ELR (cell line): ENCODE measurements at places on chromosomes 5 and 9.

DNA sequence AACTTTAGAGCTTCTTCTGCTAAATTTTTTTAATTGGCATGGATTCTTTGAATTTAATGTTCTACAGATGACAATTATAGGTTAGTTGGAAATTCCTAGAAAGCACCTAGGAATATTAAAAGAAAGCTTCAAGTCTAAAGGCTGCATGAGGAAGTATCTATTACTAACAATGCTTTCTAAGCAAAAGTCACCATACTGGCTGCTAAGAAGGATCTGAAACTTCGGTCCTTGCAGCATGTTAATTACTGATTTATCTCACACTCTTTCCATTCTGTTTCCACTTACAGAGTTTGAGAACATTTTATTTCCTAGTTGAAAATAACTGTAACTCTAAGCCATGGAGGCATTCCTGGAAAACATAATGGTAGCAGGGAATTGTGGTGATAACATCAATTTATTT, 8.4 kb downstream of the SEMA6A start:
- no peak for DNase-seq

GRCh38 chr5:167800427-167800826, 491.0 kb upstream of the WWC1 start:
- DNase-seq, result no peak

DNA sequence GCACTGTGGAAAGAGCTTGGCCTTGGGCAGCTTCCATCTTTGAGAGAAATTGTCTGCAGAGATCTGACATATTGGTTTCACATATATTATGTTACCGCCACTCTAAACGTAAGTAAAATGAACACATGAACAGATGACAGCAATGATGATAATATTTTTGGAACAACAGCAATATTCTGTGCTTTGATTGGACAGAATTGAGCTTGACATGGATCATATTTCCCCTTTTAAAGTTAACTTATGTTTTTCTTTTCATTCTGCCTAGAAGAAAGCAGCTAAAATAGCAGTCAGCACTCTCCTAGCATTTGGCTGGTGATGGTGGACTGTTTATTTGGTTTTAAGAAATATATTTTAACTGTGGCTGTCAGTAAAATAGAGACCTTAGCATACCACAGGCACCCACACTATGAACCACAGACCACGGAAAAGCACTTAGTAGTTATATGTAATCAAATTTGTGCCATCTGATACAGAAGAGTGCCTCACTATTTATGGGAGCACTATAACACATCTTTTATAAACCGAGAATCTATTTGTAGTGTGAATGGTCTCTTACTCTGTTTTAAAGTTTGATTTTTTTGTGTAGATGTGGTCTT, 1.8 kb upstream of the CFAP95 start:
- no peak for DNase-seq

DNA sequence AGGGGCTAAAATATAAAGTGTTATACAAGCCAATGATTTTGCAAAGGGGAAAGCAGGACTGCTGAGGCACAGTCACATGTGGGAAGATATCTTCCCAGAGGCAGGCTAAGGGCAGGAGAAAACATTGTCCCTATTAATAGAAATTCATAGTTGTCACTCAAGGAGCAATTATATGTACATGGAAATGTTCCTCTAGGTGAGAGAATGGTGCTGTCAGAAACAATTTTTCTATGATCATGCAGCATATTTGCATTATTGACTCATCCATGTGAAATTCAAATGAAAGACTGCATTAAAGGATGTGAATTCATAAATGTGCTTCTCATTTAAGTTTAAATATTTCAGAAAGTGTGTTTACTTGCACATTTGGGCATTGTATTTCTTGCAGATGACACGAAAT, 775.9 kb upstream of the CDH9 start:
- DNase-seq, result no peak

- DNase-seq, result peak; percentile 22
Observed at GRCh38 chr9:30075451-30076199, 2308.8 kb upstream of the ACO1 start.

DNA sequence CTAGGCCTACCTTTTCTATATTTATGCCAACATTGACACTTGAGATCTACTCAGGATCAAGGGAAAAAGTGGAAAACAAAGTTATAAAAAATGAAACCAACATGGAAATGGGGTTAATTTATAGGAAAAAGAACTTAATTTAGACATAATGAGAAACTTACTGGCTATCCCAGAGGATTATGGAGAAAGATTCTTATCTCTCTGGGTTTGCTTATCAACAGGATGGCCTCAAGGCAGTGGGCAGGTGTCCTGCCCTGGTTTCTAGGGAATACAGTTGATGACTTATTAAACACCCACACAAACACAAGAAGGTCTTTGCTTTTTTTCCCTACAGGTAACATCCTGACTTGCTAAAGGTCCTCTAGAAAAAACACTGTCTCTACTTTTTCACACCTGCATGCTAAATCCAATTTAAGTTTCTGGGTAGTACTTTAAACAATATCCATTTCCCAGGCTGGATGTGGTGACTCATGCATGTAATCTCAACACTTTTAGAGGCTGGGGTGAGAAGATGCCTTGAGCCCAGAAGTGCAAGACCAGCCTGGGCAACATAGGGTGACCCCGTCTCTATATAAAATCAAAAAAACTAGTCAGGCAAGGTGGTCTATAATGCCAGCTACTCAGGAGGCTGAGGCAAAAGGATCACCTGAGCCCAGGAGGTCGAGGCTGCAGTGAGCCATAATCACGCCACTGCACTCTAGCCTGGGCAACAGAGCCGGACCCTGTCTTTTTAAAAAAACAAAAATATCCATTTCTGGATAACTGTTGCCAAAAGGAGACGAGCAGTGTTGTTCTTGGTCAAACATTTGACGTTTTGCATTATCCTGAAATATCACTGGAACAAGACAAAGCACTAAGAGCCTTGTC, 6.6 kb upstream of the ZNF608 start:
- no peak for DNase-seq

- peak; percentile 55 for DNase-seq
Observed at GRCh38 chr5:172713113-172713808, 57.7 kb downstream of the DUSP1 start.

DNA sequence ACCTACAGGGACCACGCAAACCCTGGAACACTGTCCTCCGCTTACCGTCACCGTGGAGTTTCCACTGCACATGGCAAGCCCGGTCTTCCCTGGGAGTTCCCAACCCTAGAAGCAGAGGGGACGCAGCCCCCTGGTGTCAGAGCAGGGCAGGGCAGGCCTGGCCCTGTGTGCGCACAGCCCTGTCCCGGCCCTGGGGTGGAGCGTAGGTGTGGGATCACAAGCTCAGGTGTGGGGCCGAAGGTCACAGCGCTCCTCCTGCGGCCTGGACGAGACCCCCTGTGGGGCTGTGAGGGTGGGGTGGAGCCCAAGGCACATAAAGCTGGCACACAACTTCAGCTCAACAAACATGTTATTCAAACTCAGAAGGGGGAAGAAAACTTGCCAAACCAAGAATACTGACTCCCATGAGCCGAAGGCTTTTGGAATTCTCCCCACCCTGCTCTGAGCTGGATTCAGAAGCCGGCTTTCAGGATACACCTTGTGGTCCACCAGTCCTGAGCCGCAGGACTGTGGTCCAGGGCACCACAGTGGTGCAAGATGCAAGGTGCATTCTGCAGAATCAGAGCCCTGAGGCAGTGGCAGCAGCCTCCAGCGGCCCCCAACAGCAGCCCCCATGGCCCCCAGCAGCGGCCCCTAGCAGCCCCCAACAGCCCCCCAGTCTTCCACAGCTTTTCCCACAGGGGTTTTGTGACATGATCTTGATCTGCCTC, 11.8 kb upstream of the EXOC3 start:
- peak; percentile 65 for DNase-seq

DNA sequence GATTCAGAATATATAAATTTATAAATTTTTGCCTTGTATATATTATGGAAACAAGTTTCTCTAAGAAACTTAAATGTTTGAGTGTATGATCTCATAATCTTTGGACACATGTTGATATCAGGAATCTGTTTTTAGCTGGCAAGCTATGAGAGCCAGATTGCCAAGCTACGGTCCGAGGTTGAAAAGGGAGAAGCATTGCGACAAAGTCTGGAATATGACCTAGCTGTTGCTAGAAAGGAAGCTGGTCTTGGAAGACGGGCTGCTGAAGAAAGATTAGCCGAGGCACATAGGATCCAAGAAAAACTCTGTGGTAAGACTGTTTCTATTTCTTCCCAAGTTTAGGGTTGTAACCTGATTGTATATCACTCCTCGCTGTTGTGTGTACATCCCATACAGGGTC, 25.9 kb downstream of the CCDC171 start:
- DNase-seq, result no peak

DNA sequence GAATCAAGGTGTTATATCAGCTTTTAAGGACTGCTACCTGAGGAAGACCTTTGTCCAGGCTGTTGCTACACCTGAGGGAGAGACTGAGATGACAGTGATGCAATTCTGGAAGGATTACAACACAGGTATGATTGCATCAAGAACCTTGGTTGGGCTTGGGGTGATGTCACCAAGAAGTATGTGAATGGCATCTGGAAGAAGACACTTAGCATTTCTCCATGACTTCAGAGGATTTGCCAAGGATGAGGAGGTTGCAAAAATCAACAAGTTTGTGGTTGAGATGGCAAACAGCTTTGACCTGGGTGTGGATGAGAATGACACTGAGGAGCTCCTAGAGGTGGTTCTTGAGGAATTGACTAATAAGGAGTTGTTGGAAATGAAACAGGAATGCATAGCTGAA, 67.9 kb upstream of the PANK3 start:
- DNase-seq, result no peak

GRCh38 chr9:87781331-87781730, 55.4 kb downstream of the CTSL start:
- DNase-seq, result no peak

- peak; percentile 69 for DNase-seq
Observed at GRCh38 chr5:35133186-35133585, 85.4 kb upstream of the AGXT2 start.

GRCh38 chr9:83992407-83992806, 11.8 kb downstream of the RMI1 start:
- peak; percentile 69 for DNase-seq

DNA sequence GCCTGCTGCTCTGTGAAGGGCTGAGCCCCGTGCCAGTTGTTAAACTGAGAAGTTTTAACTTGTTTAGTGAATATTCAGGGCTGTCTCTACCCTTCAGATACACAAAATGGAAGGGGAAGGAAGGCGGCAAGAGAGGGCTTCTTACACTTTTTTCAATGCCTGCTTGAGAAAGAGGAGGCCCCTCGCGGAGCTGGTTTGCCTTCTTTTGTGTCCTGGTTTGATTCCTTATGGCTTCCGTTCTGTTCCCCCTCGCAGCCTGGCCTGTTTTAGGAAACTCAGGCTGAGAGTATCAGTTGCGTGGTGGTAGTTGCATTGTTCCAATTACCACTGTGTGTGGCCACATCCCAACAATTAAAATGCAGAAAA, 1.0 kb downstream of the FAM53C start:
- peak; percentile 24 for DNase-seq

GRCh38 chr5:129746876-129747275, 1.0 kb upstream of the MINAR2 start:
- peak; percentile 3 for DNase-seq

GRCh38 chr5:124612023-124612422, 134.4 kb downstream of the ZNF608 start:
- no peak for DNase-seq

GRCh38 chr9:83066771-83067170, 3.8 kb upstream of the RASEF start:
- DNase-seq, result peak; percentile 82

- no peak for DNase-seq
Observed at GRCh38 chr5:4294878-4295277, 699.2 kb downstream of the IRX1 start.

- no peak for DNase-seq
Observed at GRCh38 chr9:19931098-19931890, 142.5 kb upstream of the SLC24A2 start.

DNA sequence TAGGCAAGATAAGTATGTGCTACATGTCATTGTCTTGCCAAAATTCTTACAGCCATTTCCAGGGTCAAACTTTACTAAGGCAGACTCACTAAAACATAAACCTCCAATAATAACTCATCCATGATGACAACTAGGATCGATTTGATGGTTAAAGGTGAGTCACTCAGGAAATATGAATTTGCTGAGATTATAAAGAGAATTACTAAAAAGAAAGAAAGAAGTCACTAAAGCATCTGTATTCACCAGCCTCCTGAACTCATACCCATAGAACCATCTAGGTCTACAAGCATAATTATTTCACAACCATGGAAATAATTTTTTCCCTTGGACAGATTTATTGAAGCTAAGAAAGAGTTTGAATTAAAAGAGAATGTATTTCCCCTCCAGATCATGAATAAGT, 258.6 kb downstream of the TLE1 start:
- peak; percentile 84 for DNase-seq

GRCh38 chr9:84024041-84024575, 43.5 kb downstream of the RMI1 start:
- no peak for DNase-seq

GRCh38 chr9:16718296-16718695, 152.2 kb downstream of the BNC2 start:
- DNase-seq, result no peak

DNA sequence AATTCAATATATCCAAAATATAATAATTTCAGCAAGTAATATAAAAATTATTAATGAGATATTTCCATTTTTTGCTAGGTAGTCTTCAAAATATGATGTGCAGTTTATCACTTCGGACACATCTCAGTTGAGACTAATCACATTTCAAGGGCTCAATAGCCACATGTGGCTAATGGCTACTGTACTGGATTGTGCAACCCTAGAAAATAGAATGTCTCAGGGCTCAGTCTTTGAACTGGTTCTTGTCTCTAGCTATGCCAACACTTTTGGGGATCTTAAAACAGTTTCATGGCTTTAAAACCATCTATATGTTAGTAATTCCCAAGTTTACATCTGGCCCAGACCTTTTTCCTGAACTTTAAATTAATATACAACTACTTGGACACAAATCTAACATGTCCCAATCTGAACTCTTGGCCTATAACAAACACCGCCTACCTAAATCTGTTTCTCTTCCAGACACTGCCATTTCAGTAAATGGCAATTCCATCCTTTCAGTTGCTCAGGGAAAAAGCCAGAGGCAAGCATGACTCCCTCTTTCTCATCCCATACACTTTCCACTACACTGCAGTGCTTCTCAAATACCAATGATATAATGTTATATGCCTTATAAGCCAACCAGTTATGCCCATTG, 18.8 kb downstream of the PTAR1 start:
- peak; percentile 11 for DNase-seq

GRCh38 chr5:115168829-115169486, 750 bp downstream of the TRIM36 start:
- peak; percentile 39 for DNase-seq

GRCh38 chr5:181243564-181244343, at the start of gene RACK1:
TSS of gene RACK1 (minus strand) at chr5:181243906. CDS start at chr5:181243800, 106 bp downstream.
- peak; percentile 91 for DNase-seq

GRCh38 chr5:91339063-91339705, 43.9 kb downstream of the ARRDC3 start:
- peak; percentile 10 for DNase-seq
